ENCODE measurements at places on chromosomes 2 and 18.

GRCh38 chr2:220394433-220394832 lies 767.0 kb downstream of the SLC4A3 start:
- no peak for DNase-seq

DNA sequence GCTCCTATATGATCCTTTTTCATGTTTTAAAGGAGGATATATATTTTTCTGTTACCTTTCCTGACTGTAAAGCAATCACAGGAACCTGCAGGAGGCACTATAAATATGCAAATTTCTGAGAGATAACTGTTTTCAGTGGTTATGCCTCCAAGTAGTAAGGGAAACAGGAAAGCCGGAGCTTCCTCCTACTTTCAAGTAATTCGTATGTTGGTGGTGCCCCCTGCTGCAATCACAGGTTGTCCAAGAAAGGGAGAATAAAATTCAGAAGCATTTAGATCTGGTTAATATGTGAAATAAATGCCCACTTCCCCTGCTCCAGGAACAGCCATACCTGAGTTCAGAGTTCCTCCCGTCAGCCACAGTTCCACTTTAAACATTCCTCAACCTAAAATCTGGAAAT lies 12.0 kb upstream of the BCL11A start:
- DNase-seq, result no peak

- no peak for DNase-seq
These were observed 43.2 kb upstream of the MRPL33 start for GRCh38 chr2:27728081-27728858.

- no peak for DNase-seq
These were observed 520 bp upstream of the CYP20A1 start for GRCh38 chr2:203238292-203238703.

- DNase-seq, result no peak
These were observed 11.8 kb downstream of the MTX2 start for GRCh38 chr2:176280867-176281658.

DNA sequence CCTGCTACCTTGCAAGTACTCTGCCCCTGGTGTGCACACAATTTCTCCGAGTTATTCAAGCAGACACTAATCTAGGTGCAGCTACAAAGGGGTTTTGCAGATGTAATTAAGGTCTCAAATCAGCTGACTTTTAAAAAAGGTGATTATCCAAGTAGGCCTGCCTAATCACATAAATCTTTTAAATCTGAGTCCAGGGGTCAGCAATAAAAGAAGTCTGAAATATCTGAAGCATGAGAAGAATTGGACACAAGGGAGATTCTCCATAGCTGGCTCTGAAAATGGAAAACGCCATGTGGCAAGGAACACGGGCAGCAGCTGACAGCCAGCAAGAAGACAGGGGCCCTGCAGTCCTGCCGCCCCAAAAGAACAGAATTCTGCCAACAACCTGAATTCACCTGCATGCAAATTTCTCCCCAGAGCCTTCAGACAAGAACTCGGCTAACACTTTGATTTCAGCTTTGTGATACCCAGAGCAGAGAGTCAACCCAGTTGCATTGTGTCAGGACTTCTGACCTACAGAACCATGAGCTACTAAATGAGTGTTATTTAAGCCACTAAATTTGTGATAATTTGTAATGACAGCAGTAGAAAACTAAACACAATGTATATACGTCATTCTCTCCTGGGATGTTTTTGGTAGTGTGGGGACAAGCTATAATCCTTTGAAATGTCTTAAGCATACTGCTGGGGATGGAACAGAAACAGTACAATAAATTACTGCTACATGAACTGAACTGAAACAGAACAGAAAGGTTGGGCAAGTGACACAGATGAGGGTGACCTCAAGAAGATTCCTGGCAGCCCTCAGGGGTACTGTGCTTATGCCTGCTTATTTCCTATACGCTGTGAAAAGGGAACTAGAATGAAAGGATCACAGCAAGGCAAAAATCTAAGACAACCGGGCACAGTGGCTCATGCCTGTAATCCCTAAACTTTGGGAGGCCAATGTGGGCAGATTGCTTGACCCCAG lies 3.2 kb downstream of the INO80C start:
- DNase-seq, result no peak

DNA sequence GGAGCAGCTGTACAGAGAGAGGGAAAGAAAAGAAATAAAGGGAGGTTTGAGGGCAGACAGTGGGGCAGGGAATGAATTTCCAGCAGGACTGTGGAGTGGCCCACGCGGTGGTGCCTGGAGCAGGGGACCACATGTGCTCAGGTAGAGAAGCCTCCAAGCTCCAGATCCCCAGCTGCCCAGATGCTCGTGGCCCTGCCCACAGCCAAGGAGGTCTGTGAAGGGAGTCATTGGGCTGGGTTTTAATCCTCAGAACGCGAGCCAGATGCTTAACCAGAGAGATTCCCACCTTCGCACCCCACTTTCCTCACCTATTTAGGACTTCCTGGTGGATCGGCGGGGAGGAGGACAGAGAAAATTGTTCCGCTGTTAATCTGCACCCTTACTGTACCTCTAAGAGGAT lies 369.4 kb downstream of the PARD3B start:
- no peak for DNase-seq

DNA sequence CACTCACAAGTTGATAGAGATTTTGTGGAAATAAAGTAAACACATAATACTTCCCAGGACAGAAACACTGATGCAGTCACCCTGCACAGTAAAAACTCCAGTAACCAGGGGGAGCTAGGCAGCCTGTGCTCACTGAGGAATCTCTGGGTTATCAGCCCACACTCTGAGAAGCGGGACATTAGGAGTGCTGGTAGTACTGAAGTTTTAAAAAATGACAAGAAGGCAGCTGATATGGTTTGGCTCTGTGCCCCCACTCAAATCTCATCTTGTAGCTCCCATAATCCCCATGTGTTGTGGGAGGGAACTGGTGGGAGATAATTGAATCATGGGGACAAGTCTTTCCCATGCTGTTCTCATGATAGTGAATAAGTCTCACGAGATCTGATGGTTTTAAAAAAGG lies 31.4 kb downstream of the KCTD1 start:
- DNase-seq, result no peak
